Activated CD4-positive, alpha-beta T cell treated with anti-CD3 and anti-CD28 coated beads, Interleukin-10, Interleukin-2, amounts not matched to agents 100 ng/mL and 50 ng/mL, durations not matched to agents 16 hours and 8 hours (primary cell): ENCODE measurements at places on chromosomes 7 and 10.

DNA sequence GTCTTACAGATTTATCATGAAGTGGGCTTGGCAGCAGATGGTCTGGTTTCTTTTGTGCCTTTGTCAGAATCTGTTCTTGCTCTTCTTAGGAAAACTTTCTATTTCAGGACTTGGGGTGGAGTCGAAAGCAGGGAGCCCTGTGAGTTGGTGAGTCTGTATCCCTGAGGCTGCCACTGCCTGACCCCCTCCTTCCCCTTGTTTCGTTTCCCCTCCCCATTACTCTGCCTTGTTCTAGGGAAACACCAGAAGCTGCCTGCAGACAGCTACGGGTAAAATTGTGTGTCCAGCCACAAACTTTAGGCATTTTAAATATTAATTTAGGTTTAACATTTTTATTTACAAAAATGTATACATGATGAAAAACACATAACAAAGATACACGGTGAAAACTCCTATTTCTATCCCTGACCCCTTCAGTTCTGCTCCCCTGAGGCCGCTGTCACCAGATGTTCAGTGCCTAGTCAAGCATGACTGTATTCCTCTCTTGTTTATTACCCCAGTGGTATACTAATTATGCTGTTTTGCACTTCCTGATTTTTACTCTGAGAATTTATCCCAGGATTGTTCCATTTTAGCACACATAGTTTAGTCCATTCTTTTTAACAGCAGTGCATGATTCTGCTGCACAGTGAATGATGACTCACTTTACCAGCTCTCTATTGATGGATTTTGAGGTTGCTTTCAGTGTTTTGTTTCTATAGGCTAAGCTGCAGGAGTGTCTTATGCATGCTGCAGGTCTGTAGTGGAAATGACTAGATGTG is 9.1 kb downstream of the TSPAN14 start:
- DNase-seq = peak; percentile 79

DNA sequence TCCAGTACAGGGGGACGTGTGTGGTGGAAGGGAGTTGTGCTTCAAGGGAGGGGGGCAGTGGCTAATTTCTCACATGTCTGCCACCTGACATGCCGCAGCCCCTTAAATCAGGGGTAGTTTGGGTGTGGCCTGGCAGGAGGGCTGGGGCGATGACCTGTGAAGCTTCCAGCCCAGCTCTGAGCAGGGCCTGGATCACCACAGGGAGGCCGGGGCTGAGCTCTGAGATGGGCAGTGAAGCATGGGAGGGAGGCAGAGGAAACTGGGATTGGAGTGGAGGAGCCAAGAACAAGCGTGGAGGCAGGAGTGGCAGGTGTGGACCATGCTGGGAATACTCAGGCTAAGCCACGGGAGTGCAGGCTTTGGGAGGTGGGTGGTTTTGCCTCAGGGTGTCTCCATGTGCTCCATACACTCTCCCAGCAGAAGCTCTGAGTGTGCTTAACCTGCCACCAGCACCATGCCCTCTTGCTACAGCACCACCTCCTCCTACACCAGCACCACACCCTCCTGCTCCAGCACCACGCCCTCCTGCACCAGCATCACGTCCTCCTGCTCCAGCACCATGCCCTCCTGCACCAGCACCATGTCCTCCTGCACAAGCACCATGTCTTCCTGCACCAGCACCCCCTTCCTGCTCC is 99.3 kb upstream of the SHH start:
- DNase-seq = no peak

DNA sequence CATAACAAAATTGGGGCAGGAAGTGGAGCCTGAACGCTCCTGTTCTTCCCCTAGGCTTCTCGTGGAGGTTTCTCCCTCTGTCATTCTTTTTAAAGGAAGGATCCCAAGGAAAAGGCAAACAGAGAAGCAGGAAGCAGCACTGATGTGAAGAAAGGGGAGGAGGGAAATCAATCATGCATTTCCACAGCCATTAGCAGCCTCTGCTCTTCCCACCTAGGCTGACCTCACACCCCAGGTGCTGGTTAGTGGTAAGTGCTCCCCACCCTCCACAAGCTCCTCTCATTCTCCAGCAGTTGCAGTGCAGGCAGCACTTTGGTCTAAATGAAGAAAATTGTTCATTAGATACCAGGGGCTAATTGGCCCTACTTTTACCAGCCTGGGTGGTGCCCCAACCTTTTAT is 2.6 kb downstream of the CRHR2 start:
- no peak for DNase-seq

GRCh38 chr7:92076509-92076908 is 57.8 kb downstream of the CYP51A1 start:
- DNase-seq = no peak

DNA sequence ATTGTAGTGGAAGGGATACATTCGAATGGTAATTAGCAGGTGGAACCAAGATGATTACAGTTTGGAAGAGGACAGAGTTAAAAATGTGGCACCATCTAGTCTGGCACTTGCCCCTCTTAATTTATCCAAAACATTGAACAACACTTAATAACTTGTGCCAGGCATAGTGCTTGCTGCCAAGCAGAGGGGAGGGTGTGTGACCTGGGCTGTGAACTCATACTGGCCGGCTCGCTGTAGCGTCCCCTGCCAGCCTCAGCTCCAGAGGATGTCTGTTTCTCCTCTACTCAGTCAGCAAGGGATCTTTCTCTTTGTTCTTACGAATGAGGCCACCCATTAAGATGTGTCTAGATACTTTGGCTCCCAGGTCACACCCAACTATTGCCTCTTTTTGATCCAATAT is 179.4 kb upstream of the INHBA start:
- no peak for DNase-seq

DNA sequence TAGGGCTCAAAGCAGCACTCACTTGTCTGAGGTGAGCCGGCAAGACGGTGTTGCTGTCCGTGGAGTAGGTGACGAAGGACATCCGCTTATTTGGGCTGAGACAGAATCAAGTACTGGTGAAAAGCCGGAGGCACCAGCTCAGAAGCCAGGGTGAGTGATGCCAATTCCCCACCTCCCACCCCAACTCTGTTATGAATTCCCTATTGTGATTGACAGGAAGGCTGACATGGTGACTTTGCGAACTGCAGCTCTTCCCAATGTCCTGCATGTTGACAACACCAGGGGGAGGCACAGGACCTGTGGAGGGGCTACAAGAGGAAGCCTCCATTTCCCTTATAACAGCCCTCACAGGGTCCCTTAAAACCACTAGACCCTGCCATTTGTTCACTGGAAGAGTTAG is 52.3 kb upstream of the MSMB start:
- DNase-seq = no peak

GRCh38 chr7:128887169-128888038 is 23.1 kb downstream of the KCP start:
- DNase-seq = no peak

DNA sequence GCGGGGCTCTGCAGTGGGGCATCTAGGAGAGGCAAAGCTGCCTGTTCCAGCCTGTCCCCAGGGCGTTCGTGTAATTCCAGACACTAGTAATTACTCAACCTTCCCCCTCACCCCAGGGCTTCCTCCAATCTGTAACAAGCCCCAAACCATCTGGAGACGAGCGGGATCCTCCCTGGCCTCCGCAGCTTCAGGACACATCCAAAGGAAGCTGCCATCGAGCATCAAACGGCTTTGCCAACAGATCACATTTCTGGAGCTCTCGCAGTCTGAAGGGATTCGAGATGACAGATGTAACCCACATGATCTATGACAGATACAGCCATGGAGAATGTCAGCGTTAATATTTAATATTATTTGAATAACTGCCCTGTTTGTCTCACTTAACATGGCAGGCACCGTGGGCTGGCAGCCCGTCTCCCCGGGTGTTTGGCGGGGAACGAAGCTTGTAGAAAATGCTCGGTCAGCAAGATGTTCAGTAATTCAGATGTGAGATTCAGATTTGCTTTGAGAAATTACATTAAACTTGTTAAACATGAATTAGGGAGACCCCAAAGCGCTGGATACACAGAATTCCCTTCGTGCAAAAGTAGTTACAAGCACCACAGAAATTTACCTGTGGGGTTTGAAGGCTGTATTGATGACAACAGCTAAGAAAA is 108.5 kb upstream of the C7orf33 start:
- no peak for DNase-seq

DNA sequence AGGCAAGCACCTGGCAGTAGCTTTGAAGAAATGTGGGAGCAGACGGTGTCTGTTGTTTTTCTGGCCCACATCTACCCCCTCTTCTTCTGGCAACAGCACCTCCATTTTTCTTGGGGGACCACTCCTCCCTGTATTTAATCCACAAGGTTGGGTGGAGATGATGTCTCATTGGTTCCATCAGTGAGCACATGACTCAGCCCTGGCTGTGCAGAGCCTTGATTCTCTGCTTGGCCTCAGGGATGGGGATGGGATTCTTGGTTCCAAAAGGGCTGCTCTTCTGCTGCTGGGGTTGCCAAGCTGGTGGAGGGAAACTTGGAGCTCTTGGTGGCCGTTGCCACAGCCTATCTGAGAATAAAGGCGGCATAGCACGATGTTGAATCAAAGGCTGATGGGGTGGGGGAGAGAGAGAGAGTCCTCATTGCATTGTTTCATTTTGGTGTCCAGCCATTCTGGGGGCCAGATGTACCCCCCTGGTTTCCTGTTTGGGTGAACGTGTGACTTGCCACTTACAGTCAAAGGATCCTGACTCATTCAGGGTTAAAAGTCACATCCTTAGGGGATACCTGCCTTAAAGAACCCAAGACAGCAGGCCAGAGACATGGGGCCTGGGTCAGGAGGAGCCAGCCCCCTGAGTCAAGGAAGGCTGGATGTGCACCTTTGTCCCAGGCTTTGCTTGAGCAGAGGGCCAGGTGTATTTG is 25.9 kb downstream of the GRK5 start:
- DNase-seq = peak; percentile 32

DNA sequence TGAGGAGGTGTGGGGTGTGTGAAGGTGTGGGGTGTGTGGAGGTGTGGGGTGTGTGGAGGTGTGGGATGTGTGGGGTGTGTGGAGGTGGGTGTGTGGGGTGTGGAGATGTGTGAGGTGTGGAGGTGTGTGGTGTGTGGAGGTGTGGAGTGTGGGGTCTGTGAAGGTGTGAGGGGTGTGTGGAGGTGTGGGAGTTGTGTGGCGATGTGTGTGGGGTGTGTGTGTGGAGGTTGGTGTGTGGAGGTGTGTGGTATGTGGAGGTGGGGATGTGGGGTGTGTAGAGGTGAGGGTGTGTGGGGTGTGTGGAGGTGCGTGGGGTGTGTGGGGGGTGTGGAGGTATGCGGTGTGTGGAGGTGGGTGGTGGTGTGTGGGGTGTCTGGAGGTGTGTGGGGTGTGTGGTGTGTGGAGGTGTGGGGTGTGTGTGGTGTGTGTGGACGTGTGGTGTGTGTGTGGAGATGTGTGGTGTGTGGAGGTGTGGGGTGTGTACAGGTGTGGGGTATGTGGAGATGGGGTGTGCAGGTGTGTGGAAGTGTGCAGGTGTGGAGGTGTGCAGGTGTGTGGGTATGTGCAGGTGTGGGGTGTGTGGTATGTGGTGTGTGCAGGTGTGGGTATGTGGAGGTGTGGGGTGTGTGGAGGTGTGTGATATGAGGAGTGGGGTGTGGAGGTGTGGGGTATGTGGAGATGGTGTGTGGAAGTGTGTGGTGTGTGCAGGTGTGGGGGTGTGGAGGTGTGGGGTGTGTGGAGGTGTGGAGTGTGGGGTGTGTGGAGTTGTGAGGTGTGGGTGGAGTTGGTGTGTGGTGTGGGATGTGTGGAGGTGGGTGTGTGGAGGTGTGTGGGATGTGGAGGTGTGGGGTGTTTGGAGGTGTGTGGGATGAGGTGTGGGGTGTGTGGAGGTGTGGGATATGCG is 34.5 kb downstream of the SPDYE17 start:
- DNase-seq = no peak

GRCh38 chr10:103854686-103855391 is 537 bp downstream of the SH3PXD2A start:
- DNase-seq = no peak

GRCh38 chr7:52436278-52436677 is 599.2 kb upstream of the POM121L12 start:
- no peak for DNase-seq

DNA sequence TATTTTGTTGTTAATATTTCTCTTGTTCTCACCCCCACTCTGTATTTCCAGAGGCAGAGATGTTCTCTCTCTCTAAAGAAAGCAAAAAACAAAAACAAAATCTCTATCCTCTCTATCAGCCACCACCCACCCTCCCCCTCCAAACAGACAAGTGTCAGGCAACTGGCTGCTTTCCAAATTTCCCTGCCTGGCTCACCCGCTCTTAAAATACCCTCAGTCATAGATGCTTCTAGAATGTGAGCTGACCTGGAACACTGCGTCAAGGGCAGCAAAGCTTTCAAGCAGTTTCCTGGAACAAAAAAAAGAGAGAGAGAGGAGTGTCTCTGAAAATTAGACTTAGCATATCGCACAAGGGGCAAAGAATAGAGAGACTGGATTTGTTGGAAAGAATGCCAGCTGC is 341.0 kb upstream of the ZMIZ1 start:
- DNase-seq = no peak

- no peak for DNase-seq
Observed at GRCh38 chr10:75880031-75880775, 448.8 kb downstream of the LRMDA start.
